ENCODE measurements at places on chromosomes 11 and 22.
A peak's percentile ranks its signal among the peaks of the same experiment; 100 is the strongest.

- no peak for DNase-seq
Measured at GRCh38 chr11:68164437-68164836, 43.2 kb upstream of the CHKA start.

GRCh38 chr11:11708256-11708655, 86.5 kb upstream of the GALNT18 start:
- no peak for DNase-seq

DNA sequence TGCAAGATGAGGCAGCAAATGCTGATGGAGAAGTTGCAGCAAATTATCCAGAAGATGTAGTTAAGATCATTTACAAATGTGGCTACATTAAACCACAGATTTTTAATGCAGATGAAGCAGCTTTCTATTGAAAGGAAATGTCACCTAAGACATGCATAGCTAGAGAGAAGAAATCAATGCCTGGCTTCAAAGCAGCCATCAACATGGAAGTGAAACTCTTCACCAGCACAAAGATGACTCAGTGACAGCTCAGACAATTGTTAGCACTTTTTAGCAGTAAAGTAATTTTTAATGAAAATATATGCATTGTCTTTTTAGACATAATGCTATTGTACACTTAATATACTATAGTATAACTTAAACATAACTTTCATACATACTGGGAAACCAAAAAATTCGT, 71.4 kb downstream of the FANCF start:
- DNase-seq, result no peak

DNA sequence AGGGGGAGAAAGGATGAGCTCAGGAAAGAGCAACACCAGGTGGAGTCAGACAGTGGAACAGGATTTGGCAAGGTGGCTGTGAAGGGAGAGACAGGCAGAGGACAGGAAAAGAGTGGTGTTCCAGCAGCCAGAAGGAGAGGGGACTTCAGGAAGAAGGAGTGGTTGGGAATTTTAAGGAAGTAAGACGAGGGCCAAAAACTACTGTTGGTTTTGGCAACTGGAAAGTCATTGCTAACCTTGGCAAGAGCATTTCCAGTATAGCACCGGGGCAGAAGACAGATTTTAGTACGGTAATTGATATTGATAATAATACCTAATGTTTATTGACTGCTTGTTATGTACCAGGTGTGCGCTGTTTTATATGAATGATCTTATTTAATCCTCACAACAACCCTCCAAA, 15.4 kb upstream of the DDX6 start:
- DNase-seq, result no peak

DNA sequence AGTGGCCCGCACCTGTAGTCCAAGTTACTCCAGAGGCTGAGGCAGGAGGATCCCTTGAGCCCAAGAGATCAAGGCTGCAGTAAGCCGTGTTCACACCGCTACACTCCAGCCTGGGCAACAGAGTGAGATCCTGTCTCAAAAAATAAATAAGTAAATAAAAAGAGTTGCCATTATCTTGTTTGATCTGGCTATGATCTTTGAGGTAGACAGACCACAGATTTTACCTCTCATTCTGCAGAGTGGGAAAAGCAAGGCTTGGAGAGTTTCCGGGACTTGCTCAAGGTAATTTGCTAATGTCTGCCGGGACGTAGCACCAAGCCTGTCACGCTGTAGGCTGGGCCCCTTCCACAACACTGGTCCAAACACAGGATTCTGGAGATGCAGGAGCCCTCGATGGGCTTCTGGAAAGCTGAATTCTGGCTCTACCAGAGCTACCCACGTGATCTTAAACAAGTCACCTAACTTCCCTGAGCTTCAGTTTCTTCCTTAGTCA, 6.8 kb downstream of the GRAP2 start:
- DNase-seq, result no peak

- DNase-seq, result no peak
Measured at GRCh38 chr11:9489080-9489765, 28.4 kb downstream of the ZNF143 start.

GRCh38 chr11:117097389-117098268, 599 bp downstream of the SIK3 start:
- DNase-seq, result no peak

- no peak for DNase-seq
Measured at GRCh38 chr11:128837627-128838026, 29.5 kb downstream of the KCNJ1 start.

DNA sequence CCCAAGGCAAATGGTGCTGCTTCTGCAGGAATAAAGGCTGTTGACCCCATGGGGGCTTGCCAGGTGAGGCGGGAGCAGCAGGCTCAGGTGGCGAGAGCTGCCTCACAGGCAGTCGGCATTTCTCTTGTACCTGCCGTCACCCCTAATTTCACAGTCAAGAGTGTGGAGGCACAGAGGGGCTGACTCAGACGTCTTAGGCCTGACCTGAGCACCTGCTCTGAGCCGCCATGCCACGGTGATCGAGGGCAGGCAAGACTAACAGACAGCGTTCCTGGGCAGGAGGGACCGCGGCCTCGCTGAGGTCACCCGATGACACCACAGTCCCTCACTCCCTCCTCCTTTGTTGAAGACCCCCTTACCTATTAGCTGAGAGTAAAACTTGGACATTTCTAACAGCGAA, 5.2 kb downstream of the ALG12 start:
- DNase-seq, result no peak

DNA sequence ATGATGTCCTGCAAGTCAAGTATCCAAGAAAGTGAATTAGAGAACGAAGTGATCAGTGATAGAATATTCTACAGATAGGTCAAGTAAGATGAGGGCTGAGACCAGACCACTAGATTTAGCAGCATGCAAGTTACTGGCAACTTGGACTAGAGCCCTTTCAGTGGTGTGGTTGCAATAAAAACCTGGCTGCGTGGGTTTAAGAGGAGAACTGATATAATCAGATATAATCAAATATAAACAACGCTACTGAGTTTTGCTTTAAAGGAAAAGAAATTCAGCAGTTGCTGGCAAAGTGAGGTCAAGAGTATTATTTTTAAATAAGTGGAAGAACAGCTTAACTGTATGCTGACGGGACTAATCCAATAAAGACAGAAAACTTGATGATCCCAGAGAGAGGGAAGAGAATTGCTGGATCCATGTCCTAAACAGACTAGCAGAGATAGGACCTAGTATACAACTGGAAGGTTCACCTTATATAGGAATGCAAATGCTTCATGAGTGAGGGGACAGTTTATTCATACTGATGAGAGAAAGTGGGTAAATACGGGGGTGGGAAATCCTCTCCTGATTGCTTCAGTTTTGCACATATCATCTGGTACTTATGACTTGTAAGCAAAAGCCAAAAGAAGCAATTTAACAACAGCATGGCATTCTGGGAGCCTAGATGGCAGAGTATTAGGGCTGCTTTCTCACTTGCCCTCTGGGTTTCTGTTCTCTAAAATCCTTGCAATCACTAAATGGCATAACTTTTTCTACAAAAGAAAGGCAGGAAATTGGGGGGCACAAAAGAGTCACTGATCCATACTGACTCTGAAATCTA, 146.2 kb downstream of the RBFOX2 start:
- DNase-seq, result no peak

DNA sequence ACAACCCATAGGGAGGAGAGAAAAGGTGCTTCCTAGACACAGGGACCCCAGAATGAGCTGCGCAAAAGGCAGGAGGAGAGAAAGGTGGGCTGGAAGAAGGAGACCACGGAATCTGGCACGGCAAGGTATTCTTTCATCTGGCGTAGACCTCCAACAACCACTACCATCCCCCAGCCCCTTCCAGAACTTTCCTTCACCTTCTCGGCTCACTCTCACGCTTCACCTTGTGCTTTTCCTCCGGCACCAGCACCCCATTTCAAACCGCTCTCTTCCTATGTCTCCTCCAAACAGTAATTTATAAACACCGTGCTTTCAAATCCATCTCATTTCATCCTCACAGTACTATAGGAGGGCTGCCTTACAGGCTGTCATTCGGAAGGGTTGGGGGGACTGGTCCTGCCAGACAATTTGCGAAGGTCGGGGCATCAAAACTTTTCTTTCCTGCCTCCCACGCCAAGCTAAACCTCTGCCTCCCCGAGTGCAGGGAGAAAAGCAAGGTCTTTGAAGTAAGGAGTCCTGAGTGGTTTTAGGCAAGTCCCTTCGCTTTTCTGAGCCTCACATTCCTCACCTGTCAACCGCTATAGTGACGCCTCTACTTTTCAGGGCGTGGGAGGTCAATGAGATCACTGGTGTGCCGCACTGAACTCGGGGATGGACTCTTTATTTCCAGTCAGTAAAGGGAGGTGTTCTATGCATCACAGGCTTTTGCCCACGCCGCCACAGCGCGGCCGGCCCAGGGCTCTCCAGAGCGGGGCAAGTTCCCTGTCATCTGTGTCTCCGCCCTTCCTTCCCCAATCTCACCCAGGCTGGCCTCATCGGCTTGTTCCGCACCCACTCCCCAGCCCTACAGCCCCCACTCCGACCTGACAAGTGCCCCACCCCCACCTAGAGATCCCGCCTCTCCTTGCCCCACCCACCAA, 800 bp downstream of the KCTD21 start:
- peak; percentile 59 for DNase-seq

- no peak for DNase-seq
Measured at GRCh38 chr11:70590356-70590991, 192.1 kb downstream of the CTTN start.

- DNase-seq, result no peak
Measured at GRCh38 chr22:26525946-26526564, 13.8 kb upstream of the TFIP11 start.

DNA sequence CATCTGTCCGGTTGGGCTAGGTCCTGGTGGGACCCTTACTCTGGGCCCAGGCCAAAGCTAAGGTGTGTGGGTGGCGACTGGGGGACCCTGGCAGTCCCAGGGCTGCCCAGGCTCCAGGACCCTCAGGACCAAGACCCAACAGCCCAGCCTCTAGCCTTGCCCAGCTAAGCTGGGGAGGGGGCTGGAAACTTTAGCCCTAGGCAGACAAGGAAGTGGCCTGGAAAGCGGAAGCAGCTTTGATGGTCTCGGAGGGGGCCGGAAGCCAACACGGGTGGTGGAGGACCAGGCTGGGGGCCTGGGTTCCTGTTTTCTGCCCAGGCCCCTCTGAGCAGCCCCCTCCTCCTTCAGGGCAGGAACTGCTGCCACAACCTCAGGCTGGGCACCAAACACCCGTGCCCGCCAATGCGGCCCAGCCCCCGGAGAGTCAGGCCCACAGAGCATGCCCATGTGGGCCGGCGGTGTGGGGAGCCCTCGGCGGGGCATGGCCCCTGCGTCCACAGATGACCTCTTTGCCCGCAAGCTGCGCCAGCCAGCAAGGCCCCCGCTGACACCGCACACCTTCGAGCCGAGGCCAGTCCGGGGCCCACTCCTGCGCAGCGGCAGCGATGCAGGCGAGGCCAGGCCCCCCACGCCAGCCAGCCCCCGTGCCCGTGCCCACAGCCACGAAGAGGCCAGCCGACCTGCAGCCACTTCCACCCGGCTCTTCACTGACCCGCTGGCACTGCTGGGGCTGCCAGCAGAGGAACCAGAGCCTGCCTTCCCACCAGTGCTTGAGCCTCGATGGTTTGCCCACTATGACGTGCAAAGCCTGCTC, 2.8 kb downstream of the SIPA1 start:
- no peak for DNase-seq

DNA sequence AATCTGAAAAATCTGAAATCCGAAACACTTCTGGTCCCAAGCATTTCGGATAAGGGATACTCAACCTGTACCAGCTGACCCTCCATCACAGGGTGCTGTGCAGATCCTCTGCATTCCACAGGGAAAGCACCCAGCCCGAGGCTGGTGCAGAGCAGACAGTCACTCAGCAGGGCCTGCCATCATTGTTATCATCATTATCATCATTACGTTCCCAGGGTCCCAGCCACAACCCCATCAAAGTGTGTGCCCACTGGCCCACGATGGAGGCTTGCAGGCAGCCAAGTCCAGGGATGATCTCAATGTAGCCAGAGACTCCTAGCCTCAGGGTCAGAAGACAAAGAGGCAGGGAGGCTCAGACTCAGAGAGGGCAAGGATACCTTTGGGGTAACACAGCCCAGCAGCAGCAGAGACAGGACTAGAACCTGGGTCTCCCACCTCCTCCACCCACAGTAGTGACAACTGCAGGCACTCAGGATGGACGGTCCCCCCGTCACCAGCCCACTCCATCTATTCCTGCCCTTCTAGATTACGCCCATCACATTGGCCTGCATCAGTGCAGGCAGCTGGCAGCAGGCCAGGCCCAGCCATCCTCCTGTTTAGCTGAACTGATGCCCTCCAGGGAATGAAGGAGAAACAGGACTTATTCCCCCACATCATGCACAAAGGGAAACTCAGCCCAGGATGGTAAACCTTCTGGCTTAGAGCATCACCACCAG, 10.3 kb downstream of the GAL3ST1 start:
- no peak for DNase-seq

DNA sequence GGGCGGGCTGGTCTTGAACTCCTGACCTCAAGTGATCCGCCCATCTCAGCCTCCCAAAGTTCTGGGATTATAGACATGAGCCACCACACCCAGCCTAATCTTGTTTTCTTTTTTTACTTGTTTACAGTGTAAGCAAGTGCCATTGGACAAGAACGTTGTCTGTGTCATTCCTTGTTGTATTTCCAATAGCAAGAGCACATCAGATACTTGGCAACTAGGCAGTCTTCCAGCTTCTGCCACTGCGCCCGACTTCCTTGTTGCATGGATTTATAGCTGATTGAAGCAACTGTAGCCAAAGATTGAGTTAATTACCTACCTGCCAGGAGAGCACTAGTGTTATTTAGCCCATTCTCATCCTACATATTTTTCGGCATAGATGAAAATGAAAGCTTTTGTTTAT, 3.1 kb upstream of the SGSM3 start:
- DNase-seq, result no peak
